Stimulated activated CD4-positive, alpha-beta T cell treated with anti-CD3 and anti-CD28 coated beads, Interleukin-15, amount 100 ng/mL, for 48 hours (primary cell): ENCODE measurements at places on chromosomes 5 and 9.

DNA sequence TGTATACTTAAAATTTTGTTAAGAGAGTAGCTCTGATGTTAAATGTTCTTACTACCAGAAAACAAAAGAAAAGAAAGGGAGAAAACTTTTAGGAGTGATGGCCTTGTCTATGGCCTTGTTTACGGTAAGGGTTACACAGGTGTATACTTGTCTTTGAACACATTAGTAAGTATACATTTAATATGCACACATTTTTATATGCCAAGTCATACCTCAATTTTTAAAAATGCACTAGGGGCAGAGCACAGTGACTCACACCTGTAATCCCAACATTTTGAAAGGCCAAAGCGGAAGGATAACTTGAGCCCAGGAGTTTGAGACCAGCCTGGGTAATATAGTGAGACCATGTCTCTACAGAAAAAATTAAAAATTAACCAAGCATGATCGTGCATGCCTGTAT is 166.7 kb upstream of the SNX2 start:
- DNase-seq: no peak

DNA sequence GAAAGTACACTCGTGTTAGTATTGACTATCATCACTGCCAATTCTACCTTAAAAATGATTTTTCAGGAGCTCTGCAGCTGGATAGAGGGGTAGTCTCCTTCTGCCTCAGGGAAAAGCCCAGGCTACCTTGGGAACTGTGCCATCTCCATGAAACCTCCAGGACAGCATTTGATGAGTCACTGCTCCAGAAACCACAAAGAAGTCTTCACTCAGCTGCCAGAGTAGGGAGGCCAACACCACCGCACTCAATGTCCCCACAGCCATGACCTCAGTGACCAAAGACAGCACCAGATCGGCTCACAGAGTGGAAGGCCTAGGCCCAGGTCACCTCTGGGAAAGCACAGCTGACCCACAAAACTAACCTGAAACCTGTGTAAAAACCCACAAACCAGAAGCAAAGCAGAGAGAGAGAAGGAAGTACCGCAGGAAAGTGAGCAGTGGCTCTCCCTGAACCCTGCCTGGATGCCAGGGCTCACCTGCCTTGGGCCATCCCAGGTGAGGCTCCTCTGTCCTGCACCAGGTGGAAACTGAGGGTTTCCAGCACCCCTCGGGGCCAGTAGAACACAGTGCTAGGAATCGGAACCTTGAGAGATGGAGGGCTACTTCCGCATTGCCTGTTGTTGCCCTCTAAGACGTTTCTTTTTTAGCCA is 30.0 kb downstream of the S1PR3 start:
- no peak for DNase-seq

GRCh38 chr5:114305402-114306207 is 56.3 kb upstream of the KCNN2 start:
- no peak for DNase-seq

DNA sequence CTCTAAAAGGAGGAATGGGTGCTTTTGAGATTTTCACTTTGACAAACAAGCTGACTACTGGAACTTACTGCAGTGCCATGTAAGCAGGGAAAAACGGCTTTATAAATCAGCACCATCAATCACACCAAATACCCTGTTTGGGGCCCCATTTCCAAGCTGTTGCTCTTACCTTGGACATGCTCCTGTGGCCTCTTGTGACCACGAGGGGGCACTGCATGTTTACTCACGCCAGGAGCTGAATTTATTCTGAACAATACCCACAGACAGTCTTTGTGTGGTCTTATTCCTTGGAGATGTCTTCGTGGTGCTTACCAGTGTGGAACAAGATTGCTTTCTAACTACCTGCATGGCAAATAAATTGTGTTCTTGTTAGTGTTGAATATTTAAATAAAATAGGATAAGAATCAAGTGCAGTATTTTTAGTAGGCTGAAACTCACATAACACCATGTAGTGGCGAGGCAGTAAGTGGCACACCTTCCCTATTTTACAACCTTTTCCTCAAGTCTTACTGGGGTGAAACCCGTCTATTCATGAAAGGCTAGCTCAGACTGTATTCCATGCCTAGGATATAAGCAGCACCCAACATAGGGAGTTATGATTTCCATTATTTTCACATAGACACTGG is 155.5 kb upstream of the NMUR2 start:
- no peak for DNase-seq
